Lung (tissue), 17 donors: ENCODE measurements at places on chromosomes 1 and 21. TPM values are rescaled to one million over a fixed set of nuclear protein-coding genes. Genes with fewer than 3 reads are reported as not detected.

FOXD3 gene
- total RNA-seq = 0.26 TPM

CYP4A11 gene
- total RNA-seq = not detected

- DNase-seq = no peak
These were observed 94.0 kb downstream of the DPYD start for GRCh38 chr1:97826820-97827219.

FCER1G gene
- total RNA-seq = 169 TPM

C2CD4D gene
- not detected for total RNA-seq
